ENCODE measurements at places on chromosomes 3 and 15.
A peak's percentile ranks its signal among the peaks of the same experiment; 100 is the strongest.

GRCh38 chr3:49803465-49804140 is 542 bp downstream of the INKA1 start:
- DNase-seq: peak; percentile 42

GRCh38 chr3:179449636-179450035 is 1.6 kb downstream of the GNB4 start:
- DNase-seq: no peak

- no peak for DNase-seq
Observed at GRCh38 chr3:144375088-144375487, 403.5 kb downstream of the DIPK2A start.

GRCh38 chr3:57927916-57928315 is 80.3 kb upstream of the FLNB start:
- DNase-seq: no peak

- DNase-seq: no peak
Observed at GRCh38 chr3:55434789-55435188, 52.3 kb downstream of the WNT5A start.

DNA sequence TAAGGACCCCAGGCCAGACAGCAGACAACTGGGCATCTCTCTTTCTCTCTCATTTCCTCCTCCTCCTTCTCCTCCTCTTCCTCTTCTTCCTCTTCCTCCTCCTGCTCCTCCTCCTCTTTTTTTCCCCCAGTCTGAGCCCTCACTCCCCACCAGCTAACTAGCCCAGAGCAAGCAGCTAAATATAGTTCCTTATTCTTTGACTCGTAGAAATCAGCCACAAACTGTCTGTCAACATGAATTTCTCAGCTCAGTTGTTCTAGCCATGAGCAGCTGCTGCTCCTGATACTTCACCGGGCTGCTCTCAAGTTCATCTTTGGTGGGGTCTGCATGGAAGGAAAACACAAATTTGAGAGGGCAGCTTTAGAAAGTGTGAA is 19.2 kb upstream of the LOXL1 start:
- DNase-seq: no peak

GRCh38 chr3:129598000-129598381 is 8.5 kb downstream of the PLXND1 start:
- no peak for DNase-seq

DNA sequence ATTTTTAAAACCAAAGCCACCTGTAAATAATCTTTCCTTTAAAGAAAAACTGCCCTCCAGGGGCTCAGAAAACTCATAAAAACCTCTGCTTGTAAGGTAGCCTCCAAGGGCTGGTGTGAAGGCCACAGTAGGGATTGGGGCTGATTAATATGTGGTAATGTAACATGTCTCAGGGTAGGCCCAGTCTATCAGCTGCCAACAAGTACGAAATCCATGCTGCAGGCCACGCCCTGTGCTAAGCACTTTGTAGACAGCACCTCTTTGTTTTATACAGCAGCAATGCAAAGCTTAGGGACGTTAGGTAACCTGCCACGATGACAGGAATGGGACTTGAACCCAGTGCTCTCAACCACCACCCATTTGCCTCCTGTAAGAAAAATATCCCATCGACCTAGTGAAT is 65.6 kb upstream of the PRICKLE2 start:
- DNase-seq: no peak

- DNase-seq: no peak
Observed at GRCh38 chr15:32870240-32871033, 152.6 kb downstream of the GREM1 start.

DNA sequence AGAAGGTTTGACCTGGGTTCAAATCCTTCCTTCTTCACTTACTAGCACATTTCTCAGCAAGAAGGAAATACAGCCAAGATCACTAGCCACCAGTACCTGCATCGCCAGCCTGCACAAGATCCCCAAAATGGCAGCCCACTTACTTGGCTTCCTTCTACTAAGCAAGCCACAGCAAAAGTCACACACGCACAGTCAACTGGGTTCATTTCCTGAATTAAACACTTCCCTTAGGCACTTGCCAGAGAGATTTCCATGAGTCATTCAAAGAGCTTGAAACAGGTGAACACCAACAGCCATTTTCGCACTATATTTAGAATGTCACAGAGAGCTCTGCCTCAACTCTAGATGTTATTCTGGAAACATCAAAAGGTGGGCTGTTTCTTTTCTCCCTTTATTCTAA is 42.6 kb downstream of the MGLL start:
- no peak for DNase-seq

- no peak for DNase-seq
Observed at GRCh38 chr15:74978503-74978902, 16.9 kb upstream of the SCAMP5 start.

GRCh38 chr3:49717959-49718857 is 1.3 kb downstream of the AMIGO3 start:
- no peak for DNase-seq

DNA sequence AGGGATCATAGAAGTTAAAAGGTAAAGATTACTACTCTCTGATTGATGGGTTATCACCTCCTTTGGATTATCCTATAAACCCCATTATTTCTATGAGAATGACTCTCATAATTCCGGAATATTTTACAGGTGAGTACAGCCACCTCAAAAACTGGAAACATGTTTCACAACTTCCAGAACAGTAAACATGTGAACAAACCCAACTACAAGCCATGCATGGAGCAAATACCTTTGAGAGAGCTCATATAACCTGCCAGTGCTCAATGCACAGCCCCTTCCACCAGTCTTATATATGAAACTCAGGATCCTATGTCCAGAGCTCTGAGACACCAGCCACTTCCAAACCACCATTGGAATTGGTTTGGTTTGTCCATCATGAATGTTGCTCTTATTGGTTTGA is 208.0 kb downstream of the MECOM start:
- no peak for DNase-seq

- DNase-seq: no peak
Observed at GRCh38 chr3:45100981-45101407, 45.2 kb downstream of the CDCP1 start.

DNA sequence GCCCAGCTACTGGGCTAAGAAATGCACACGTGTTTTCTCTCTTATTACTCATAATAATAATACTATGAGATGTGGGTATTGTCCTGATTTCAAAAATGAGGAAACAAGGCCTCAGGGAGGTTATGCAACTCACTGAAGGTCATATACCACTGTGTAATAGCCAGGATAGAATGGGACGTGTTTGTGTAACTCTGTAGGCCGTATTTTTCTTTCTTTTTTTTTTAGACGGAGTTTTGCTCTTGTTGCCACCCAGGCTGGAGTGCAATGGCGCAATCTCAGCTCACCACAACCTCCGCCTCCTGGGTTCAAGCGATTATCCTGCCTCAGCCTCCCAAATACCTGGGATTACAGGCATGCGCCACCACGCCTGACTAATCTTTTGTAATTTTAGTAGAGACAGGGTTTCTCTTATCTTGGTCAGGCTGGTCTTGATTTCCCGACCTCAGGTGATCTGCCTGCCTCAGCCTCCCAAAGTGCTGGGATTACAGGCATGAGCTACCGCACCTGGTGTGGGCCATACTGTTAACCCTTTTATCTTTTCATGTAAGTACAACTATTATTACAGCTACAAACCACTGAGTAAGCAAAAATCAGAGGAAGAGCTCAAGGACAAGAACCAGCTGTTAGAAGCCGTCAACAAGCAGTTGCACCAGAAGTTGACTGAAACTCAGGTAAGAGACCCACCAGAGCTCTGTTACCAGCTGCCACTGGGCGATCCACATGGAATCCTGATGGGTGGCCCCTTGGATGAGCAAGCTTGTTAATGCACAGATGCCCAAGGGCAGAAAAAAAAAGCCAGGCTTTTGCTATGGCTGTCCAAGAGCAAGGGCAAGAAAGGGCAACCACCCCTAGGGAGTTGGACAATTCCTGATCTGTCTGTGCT is 6.7 kb downstream of the KNSTRN start:
- DNase-seq: no peak

GRCh38 chr15:81258455-81258854 is 61.8 kb downstream of the IL16 start:
- no peak for DNase-seq

- no peak for DNase-seq
Observed at GRCh38 chr15:70140543-70141375, 43.0 kb upstream of the TLE3 start.

GRCh38 chr3:17423786-17424536 is 318.5 kb downstream of the TBC1D5 start:
- DNase-seq: no peak

DNA sequence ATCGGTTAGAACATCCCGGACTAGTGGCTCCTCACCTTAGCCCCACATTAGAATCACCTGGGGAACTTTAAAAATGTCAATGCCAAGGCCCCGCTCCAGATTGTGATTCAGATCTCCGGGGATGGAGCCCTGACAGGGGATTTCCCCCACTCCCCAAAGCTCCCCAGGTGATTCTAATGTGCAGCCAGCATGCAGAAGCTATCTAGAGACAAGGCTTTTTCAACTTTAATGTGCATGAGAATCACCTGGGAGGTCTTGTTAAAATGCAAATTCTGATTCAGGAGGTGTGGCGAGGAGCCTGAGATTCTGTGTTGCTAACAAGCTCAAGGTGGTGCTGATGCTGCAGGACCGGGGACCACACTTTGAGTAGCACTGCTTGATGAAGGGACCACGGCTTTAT is 156.7 kb downstream of the RAB11A start:
- no peak for DNase-seq

DNA sequence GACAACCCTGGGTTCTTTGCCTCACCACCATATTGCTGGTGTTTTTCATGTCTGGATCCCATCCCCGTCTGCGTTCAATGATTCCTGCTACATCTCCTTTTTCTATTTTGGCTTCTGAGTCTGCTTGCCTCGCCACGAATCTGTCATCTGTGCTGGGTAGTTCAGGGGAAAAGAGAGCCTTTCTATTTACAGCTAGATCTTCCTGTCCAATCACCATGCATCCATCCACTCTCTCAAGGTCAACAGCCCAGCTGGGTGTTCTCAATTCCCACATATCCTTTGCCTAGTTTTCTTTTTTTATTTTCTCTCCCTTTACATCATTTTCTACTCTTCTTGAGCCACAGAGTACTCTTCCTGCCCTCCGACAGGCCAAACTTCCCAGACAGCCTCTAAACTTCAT is 104.8 kb upstream of the RAD18 start:
- no peak for DNase-seq

DNA sequence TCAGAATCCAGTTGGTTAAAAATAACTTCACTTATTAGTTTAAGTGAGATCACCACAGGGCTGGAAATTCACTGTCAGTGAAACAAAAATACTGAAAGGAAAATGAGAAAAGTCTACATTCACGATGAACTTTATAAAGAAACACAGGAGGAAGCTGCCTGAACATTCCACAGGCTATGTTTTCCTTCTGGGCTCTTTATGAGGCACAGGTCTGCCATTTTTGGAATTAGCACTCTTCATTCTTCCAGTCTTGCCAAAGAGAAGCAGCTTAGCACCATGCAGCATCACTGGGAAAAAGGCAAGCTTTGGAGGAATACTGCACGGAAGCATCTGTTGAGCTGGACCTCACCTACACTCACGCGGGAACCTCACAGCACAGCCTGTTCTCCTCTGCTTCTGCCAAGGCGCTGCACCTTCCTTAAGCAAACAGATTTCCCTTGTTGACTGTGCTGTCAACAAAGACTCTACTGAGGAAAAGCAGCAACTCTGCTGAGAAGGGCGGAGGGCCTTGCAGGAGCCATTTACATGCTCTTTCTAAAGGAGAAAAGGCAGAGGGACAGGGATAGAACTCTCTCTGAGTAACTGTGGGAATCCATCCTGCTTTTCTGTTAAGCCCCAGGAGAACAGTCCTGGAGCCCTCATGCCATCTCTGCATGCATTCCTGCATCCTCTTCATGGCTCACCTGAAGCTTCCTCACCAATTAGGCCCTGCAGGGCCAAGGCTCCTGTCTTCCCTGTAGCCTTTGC is 15.7 kb downstream of the SUSD5 start:
- DNase-seq: no peak

All from C1 segment of cervical spinal cord (tissue), 14 donors.